ENCODE measurements at places on chromosomes 4 and X.

DNA sequence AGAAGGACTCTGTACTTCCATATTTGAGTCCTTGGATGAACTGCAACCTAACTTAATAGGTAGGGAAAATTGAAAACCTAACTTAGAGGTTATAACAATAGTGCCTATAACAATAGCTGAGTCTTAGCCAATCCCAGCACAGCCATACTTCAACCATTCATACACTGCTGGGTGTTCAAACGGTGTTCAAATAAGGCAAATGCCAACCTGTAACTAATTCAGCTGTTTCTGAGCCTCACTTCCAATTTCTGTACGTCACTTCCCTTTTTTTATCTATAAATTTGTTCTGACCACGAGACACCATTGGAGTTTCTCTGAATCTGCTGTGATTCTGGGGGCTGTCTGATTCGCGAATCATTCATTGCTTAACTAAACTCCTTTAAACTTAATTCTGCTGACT, 9.6 kb upstream of the GRSF1 start:
- no peak for DNase-seq

GRCh38 chrX:109777749-109778148, 44.7 kb upstream of the ACSL4 start:
- DNase-seq = no peak

- no peak for DNase-seq
These were observed 103.7 kb downstream of the ATXN3L start for GRCh38 chrX:13216139-13216538.

GRCh38 chr4:54167508-54167907, 61.6 kb upstream of the PDGFRA start:
- DNase-seq = no peak

- DNase-seq = no peak
These were observed 497.5 kb downstream of the INPP4B start for GRCh38 chr4:142348613-142349021.

DNA sequence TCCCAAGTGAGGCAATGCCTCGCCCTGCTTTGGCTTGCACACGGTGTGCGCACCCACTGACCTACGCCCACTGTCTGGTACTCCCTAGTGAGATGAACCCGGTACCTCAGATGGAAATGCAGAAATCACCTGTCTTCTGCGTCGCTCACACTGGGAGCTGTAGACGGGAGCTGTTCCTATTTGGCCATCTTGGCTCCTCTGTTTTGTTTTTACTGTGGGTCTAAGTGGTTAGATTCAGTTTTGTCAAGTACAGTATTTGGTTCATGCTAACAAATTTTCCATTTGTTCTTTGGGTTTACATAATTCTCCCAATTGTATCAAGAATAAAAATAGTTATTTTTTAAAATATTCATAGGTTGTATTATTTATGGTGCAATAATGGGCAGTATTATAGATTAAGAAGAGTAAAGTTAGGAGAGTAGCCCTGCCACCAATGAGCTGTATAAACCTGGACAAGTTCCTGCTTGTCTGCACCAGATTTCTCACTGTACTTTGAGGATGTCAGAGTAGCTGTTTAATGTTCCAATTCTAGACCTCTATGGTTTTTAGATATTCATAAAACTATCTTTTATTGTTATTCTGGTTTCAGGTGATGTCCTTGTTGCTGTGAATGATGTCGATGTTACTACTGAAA, 23.4 kb downstream of the INTU start:
- DNase-seq = no peak

DNA sequence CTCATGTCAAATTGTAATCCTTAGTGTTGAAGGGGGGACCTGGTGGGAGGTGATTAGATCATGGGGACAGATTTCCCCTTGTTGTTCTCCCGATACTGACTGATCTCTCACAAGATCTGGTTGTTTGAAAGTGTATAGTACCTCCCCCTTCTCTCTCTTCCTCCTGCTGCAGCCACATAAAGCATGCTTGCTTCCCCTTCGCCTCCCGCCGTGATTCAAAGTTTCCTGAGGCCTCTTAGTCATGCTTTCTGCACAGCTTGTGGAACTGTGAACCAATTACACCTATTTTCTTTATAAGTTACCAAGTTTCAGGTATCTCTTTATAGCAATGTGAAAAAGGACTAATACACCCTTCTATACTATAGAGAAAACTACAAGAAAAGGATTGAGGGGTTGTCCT, 1170.5 kb upstream of the AGA start:
- DNase-seq = no peak

GRCh38 chrX:129808158-129808828, 28.5 kb downstream of the SASH3 start:
- no peak for DNase-seq

GRCh38 chrX:130174045-130174704, 2.4 kb downstream of the RAB33A start:
- DNase-seq = no peak

GRCh38 chr4:30802622-30803323, 82.6 kb downstream of the PCDH7 start:
- DNase-seq = no peak
